Hematopoietic multipotent progenitor cell treated with erythropoietin and hydrocortisone succinate and interleukin-3 and kit ligand, for 4 days (in vitro differentiated cells): ENCODE measurements at places on chromosomes 11 and 22.

- no peak for DNase-seq
These were observed 195.0 kb upstream of the NECTIN1 start for GRCh38 chr11:119924017-119924416.

GRCh38 chr11:35337136-35337913 lies 82.0 kb downstream of the SLC1A2 start:
- no peak for DNase-seq

- no peak for DNase-seq
These were observed 41.6 kb upstream of the LINC01488 start for GRCh38 chr11:69439651-69440464.

- peak; percentile 0 for DNase-seq
These were observed 416.7 kb upstream of the CHORDC1 start for GRCh38 chr11:90639461-90639993.

- peak; percentile 70 for DNase-seq
These were observed 74.5 kb upstream of the ARFGAP3 start for GRCh38 chr22:42931421-42932196.

DNA sequence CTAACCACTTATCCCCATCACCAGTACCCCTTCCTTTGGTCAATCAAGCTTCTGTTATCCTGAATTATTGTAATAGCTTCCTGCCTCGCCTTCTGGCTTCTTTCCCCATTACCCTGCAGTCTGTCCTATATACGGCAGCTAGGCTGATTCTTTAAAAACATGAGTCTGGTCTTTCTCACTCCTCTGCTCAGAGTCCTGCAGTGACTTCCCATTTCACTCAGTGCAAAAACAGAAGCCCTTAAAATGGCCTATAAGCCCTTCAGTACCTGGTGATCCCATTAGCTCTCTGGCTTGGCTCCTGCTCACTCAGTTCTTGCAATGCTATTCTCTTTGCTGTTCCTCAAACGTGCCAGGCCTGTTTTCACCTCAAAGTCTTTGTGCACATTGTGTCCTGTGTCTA lies 58.4 kb downstream of the JRKL start:
- DNase-seq, result no peak

GRCh38 chr22:22720201-22720723 lies 75.8 kb downstream of the GGTLC2 start:
- peak; percentile 93 for DNase-seq

DNA sequence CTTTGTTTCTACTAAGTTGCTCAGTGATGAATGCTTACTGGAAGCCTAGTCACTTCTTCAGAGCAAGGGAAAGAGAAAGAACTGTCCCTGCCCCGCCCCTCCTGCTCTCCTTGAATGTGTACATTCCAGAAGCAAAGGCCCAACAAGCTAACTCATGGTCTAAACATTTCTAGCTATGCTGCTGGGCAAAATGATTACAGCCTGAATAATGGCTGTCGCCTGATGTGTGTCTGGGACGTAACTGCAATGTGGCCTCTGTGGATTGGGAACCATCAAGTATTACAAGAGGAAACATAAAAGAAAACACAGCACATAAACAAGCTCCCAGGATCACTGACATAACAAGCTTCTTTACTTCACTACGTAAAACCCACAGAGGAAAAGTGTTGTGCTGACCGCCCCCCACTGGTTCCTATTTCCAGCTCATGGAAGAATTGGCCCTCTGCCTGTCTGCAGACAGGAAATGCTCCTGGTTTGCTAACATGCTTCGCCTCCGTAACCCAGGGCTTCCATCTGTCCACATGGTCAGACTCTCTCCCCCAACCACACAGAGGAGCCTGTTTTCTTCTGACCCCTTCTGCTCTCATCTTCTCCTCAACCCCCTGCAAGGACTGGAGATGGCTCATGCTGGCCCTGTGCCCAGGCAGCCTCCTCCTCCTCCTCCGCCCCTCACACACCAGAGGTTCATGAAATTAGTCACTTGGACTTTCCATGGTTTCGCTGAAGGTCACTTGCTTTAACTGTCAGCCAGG lies 187.2 kb downstream of the MAML2 start:
- peak; percentile 30 for DNase-seq
